Stimulated activated CD4-positive, alpha-beta T cell treated with anti-CD3 and anti-CD28 coated beads, Interleukin-1b, Interleukin-23, amount 100 ng/mL, for 24 hours (primary cell): ENCODE measurements at places on chromosomes 4 and X.

DNA sequence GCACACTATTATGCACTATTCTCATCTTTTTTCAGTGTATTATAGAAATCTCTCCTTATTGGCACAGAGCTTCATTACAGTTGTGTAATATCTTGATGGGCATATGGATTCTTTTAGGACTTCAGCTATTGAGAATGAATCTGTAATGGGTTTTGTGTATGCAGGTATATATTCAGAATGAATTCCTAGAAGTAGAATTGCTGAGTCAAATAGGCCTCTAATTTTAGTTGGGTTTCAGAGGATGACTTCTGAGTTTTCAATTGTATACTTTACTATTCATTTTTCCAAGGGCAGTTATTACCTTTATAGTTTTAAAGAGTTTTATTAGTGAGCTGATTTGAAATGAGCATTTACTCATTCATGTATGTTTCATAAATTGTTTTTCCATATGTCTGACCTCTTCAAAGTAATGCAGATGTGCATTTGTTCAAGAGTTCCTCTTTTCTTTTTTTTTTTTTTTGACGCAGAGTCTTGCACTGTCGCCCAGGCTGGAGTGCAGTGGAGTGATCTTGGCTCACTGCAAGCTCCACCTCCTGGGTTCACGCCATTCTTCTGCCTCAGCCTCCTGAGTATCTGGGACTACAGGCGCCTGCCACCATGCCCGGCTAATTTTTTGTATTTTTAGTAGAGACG, 19.5 kb downstream of the CASP6 start:
- DNase-seq, result no peak

DNA sequence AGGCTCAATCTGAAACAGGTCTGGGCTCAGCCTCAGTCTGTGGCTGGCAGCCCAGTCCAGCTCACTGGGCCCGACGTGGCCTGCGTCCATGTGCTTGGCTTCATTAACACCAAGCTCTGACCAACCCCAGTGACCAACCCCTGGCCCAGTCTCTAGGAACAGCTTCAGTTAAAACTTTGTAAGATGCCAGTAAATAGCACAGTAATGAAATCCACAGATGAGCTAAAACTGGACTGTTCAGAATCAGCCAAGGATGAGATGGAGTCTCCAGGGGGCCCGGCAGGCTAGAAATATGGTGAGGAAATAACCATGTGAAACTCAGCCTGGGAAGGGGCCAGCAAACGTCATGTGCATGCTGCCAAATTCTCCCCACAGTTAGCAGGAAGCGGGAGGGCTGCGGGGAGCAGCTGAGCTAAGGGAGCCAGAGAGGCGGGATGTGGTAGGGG, 37.1 kb upstream of the XPNPEP2 start:
- no peak for DNase-seq

DNA sequence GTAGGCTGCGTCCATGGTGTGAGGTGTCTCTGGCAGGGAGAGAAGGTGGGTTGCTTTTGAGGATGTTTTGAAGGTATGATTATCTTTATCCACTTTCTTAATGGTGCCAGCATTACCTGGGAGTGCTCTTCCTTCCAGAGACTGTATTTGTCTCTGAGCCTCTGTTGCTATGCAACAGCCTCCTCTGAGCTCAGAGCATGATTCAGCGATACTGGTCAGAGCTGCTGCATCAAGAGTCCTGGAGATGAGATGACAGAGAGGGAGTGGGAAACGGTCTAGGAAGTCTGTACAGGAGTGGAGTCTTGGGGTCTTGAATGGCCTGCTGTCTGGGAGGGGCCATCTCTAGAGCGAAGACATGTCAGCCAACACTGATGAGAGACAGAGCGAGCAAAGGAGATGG, 104.4 kb upstream of the RAB40AL start:
- no peak for DNase-seq

- peak; percentile 45 for DNase-seq
These were observed 536 bp downstream of the OTUD5 start for GRCh38 chrX:48956728-48957414.

DNA sequence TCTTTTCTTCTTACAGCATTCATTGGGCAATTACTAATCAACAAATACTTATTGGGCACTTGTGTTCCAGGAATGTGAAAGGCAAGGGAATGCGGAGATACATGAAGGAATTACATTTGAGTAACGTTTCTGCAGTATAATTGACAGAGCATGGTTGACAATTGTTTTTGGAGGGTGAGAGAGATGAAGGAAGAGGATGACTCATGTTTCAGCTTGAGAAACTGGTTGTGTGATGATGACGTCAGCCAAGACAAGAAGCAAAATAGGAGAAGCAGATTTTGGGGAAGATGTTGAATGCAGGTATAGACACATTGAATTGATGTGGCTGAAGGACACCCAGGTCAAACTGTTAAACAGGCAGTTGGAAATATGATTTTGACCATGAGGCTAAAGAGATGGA, 8.0 kb upstream of the CPEB2 start:
- no peak for DNase-seq

DNA sequence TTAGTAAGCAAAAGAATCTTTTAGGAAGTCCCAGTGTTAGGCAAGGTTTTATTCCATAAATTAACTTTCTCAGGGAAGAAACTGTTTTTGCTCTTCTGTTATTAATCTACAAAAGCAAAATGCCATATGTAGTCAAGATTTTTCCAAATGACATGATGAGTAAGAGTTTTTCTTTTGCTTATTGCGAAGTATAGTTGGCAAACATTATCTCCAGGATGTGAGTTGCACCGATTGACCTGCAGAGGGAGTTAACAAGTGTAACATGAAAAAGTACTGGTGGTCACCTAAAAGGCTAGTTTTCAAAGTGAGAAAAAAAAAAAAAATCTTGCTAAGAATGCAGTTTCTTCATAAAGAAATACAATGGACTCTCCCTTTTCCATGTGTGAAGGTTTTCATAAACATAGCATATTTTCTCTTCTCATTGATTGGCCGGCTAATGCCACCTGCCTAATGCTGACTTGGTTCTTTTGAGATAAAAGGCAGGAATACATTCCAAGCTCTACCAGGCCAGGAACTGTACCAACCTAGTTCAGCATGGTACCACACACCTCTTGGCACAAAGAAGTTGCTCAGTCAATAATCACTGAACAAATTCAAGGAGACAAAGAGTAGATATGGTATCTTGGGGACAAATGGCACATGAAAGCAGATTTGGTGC, 100.2 kb downstream of the LNX1 start:
- no peak for DNase-seq

- no peak for DNase-seq
These were observed 85.0 kb upstream of the TENT5D start for GRCh38 chrX:80335062-80335830.

GRCh38 chrX:110415440-110416170, 57.0 kb downstream of the RTL9 start:
- no peak for DNase-seq

- no peak for DNase-seq
These were observed 101.6 kb downstream of the TMEM47 start for GRCh38 chrX:34555481-34555880.

- DNase-seq, result no peak
These were observed 1.7 kb upstream of the USP27X start for GRCh38 chrX:49877397-49878101.

- DNase-seq, result no peak
These were observed 43.9 kb upstream of the RAP2C start for GRCh38 chrX:132263127-132263526.

DNA sequence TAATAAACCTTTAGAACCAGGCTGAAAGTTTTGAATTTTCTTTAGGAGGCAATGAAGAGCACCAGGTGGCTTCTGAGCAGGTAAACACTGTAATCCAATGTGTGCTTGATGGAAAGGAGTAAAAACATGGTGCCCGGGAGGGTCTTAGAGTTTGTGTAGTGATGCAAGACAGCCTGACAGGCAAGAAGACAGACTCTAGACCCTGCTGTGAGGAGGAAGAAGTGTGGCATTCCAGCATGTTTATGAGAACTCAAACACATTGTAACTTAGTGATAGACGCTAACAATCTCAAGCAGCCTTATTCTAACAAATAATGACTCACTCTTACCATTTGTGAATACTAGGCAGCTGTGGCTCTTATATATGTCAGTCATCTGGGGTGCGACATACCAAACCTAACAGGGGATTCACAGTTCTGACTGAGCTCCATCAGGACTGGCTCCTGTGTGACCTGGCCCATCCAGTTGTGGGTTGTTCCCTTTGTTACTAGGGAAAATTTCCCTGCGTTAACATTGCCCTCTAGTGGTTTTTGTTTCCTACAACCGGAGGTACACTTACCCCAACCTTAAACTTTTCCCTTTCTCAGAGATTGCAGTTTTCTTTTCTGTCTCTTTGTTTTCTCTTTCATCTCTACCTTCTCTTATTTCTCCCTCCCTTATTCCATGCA, 53.8 kb downstream of the VSIG4 start:
- peak; percentile 24 for DNase-seq

DNA sequence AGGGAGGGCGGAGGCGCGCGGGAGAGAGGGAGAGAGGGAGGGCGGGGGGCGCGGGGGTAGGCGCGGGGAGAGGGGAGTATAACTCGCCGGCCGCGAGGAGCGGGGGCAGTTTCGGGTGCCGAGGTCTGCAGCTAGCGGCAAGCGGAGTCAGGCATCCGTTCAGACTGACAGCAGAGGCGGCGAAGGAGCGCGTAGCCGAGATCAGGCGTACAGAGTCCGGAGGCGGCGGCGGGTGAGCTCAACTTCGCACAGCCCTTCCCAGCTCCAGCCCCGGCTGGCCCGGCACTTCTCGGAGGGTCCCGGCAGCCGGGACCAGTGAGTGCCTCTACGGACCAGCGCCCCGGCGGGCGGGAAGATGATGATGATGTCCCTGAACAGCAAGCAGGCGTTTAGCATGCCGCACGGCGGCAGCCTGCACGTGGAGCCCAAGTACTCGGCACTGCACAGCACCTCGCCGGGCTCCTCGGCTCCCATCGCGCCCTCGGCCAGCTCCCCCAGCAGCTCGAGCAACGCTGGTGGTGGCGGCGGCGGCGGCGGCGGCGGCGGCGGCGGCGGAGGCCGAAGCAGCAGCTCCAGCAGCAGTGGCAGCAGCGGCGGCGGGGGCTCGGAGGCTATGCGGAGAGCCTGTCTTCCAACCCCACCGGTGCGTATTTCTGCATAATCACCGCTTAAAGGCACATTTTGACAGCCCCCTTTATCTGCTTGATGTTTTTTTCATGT, at the start of gene POU4F2:
TSS of gene POU4F2 (plus strand) at position 108 of the 720 bp plus-strand sequence. CDS start at position 356, 248 bp downstream.
- DNase-seq, result no peak

- no peak for DNase-seq
These were observed 603.2 kb downstream of the STIM2 start for GRCh38 chr4:27463816-27464215.

DNA sequence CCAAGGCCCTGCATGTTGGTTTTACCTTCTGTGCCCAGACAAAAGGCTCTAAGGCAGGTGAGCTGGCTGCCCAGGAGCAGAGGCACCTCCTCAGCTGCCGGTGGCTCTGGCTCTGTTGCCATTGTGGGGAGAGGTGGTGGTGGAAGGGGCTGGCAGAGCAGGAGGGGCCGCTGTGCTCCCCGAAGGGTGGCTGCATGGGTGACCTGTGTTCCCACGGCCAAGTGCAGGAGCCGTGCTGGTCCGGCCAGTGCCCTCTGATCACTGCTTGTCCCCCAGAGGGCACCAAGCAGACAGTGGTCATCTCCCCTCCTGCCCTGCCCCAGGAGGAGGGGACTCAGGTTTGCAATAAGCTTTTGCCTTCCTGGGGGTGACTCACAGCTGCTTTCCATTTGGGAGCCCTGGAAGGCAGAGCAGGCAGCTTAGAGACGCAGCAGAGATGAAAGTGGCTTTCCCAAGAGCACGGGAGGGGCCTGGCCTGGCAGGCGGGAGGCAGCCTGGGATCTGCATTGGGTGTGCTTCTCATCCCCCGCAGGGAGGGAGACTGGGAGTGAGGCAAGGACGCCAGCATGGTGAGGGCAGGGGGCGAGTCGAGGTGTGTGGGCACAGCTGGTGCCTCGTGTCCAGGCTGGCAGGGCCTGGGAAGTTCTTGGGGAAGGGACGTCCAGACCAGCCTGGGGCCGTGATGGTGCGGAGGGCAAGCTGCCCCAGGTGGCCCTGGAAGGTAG, 28.7 kb downstream of the DOK7 start:
- DNase-seq, result no peak

- no peak for DNase-seq
These were observed 59.1 kb downstream of the SORBS2 start for GRCh38 chr4:185752872-185753271.

- DNase-seq, result no peak
These were observed 2.4 kb upstream of the TADA2B start for GRCh38 chr4:7040765-7041164.

DNA sequence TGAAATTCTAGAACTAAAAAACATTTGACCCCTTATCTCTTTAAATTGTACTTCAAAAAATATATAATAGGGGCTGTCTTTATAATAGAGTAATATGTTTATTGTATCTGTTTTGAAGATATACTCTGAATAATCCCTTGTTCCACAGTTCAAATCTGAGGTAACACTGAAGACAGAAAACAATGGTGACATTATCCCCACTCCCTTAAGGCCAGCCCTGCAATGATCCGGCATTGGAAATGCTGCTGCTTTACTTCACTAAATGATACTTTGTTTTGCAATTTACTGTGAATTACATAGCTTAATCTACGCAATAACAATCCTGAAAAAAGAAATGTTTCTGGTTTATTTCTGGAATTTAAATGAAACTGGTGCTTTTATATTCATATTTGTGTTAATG, 34.4 kb upstream of the ZFP42 start:
- no peak for DNase-seq

GRCh38 chr4:42159271-42160001, 7.0 kb upstream of the BEND4 start:
- DNase-seq, result no peak

DNA sequence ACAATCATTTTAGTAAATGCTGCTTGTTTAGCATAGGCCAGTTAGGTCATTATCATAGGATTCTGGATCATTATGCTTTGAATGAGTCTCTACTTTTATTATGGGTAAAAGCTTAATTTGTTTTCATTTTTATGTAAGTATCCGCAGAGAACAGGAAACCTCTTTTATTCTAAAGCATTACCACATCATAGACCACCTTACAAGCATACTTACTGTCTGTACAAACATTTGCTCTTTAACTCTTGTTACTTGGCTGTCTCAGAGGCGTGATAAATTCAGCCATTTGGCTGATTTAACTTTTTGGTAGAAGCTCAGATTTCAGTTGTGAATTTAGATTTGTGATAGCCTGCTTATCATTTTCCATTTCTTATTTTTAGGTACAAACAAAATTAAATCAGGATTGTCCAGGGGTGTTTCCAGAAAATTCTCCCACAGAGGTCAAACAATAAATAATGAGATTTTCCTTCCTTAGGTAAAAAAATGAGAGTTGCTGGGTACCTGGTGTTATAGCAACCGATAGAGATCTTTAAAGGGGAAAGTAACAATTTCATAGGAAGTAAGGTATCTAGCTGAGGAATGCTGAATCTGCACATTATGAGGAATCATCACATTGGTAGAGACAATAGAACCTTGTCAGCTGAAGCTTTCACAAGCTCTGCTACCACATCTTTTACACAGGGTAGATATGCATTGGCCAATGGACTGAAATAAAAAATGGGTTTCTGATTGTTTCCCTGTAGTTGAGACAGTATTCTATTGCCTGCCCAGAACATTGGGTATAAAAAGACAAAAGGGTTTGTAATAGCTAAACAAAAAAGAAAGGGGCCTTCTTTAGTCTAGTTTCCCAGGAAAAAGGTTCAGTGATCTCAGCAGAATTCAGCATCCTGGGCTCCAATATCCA, 62.5 kb downstream of the NDNF start:
- no peak for DNase-seq

DNA sequence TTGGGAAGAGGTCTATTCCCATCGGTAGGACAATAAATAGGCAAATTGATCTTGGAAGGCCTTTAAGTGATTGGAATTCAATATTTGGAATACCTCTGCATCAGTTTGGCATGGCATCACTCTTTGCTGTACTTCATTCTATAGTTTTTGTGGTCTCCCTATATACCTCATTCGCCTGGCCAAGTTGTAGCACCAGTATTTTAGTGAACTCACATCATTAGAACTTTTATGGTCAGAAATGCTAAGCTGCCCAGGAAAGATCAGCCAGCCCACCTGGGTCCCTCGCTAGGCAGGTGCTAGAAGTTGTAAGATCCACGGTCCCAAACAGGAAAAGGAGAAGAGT, 40.3 kb downstream of the ZCCHC13 start:
- DNase-seq, result no peak
